Pancreas (tissue), 10 donors: ENCODE measurements at places on chromosomes 12 and 14.

DNA sequence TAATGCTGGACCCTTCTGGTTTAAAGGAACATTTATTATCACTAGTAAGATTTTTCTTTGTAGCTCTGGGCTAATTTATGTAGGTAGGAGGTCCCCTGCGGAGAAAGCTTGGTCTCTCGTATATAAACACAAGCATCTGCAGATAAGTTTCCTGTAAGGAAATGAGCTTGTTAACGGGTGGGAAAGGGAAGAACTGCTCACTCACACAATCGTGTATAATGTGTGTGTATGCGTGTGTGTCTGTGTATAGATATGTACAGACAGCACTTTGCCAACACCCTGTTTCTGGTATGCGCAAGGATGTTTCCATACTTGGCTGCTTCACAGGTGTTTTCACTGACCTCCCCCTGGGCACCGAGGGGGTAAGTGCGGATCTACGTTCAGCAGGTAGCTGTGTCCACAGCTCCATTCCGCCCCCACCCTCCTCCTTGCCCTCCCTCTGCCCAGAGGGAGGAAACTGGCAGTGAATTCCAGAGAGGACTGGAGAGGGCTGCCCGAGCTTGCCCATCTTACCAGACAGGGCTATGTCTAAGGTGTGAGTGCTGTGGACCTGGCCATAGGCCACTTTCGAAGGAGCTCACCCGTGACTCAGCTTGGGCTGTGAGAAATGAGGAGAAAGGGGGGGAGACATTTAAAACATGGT is 65.2 kb downstream of the NINJ2 start:
- no peak overlapping the region for H3K27ac ChIP-seq
- DNase-seq: no peak
- H3K4me1 ChIP-seq: no peaks in the 10 kb centered on the region

- DNase-seq: no peak
- H3K27me3 ChIP-seq: no peaks in the 10 kb centered on the region
- H3K4me3 ChIP-seq: no peak overlapping the region
- no peaks in the 10 kb centered on the region for H3K4me1 ChIP-seq
- H3K27ac ChIP-seq: no peak overlapping the region
These were observed 49.4 kb downstream of the SLC15A5 start for GRCh38 chr12:16228067-16228466.

DNA sequence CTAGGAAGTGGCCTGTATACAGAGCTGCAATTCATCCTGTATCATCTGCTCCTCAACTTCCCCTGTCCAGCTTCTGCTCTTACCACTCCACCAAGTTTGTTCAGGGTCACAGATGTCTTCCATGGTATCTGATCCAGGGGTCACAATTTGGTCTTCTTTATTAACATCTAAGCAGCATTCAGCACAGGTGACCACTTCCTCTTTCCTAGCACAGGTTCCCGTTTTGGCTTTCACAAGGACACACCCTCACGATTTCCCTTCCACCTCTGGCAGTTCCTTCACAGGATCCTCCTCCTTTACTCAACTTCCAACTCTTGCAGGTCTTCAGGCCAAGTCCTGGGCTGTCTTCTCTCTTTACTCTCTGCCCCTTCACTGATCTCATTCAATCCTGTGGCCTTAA is 93.6 kb downstream of the TTC7B start:
- no peaks in the 10 kb centered on the region for H3K36me3 ChIP-seq
- no peaks in the 10 kb centered on the region for H3K27me3 ChIP-seq
- H3K4me3 ChIP-seq: no peak overlapping the region
- no peak overlapping the region for H3K27ac ChIP-seq
- no peaks in the 10 kb centered on the region for H3K4me1 ChIP-seq

DNA sequence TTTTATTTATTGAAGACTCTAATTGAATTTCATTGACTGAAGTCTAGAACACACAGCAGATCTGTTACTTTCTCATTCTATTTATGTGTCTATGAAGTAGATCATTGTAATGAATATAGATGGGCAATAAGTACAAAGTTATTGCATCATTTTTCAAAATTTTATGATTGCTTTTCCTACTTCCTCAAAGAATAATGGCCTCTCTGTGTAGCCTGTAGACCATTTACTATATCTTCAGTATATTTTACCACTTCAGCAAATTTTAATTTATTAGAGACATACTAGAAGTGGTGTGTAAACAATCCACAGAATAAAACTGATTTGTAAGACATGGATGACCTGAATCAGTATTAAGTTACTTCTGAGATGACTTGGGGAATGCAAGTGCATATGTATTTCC is 291.7 kb upstream of the FAR2 start:
- H3K4me3 ChIP-seq: no peak overlapping the region
- H3K36me3 ChIP-seq: no peaks in the 10 kb centered on the region
- H3K27me3 ChIP-seq: no peaks in the 10 kb centered on the region
- H3K4me1 ChIP-seq: no peaks in the 10 kb centered on the region

- no peaks in the 10 kb centered on the region for H3K36me3 ChIP-seq
- H3K4me1 ChIP-seq: no peaks in the 10 kb centered on the region
- H3K4me3 ChIP-seq: no peak overlapping the region
- H3K27me3 ChIP-seq: no peaks in the 10 kb centered on the region
These were observed 109.2 kb downstream of the ATXN7L3B start for GRCh38 chr12:74646831-74647230.

- H3K27ac ChIP-seq: no peak overlapping the region
- H3K27me3 ChIP-seq: no peaks in the 10 kb centered on the region
- H3K4me3 ChIP-seq: no peak overlapping the region
- peaks cover 5% of the 10 kb centered on the region for H3K36me3 ChIP-seq
These were observed 72.3 kb upstream of the GPR68 start for GRCh38 chr14:91316761-91317160.

- H3K27me3 ChIP-seq: no peaks in the 10 kb centered on the region
- H3K4me1 ChIP-seq: no peaks in the 10 kb centered on the region
- no peak for DNase-seq
- no peaks in the 10 kb centered on the region for H3K36me3 ChIP-seq
- no peak overlapping the region for H3K27ac ChIP-seq
- no peak overlapping the region for H3K4me3 ChIP-seq
These were observed 13.4 kb downstream of the AKAP5 start for GRCh38 chr14:64478634-64479250.

- no peak for DNase-seq
- no peak overlapping the region for H3K27ac ChIP-seq
- no peaks in the 10 kb centered on the region for H3K27me3 ChIP-seq
These were observed 200.9 kb downstream of the RPAP3 start for GRCh38 chr12:47504775-47505446.

GRCh38 chr12:25500651-25501050 is 52.4 kb downstream of the LMNTD1 start:
- no peak overlapping the region for H3K27ac ChIP-seq
- no peaks in the 10 kb centered on the region for H3K27me3 ChIP-seq
- H3K4me1 ChIP-seq: no peaks in the 10 kb centered on the region
- H3K36me3 ChIP-seq: no peaks in the 10 kb centered on the region
- no peak overlapping the region for H3K4me3 ChIP-seq
- DNase-seq: no peak

- no peak for DNase-seq
- H3K36me3 ChIP-seq: no peaks in the 10 kb centered on the region
- H3K4me1 ChIP-seq: no peaks in the 10 kb centered on the region
- H3K4me3 ChIP-seq: no peak overlapping the region
These were observed 74.2 kb downstream of the PPM1H start for GRCh38 chr12:62860501-62861411.

DNA sequence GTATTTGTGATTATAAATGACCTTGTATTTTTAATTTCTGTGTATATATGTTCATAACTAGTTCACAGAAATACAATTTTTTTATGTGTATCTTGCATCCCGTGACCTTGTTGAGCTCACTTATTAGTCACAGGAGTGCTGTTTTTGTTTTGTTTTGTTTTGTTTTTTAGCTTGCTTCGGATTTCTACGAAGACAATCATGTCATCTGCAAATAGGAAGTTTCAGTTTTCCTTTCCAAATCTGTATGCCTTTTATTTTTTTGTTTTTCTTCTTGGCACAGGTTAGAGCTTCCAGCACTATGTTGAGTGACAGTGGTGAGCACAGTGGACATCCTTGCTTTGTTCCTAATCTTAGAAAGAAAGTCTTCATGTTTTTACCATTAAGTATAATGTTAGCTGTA is 229.2 kb upstream of the GARIN6 start:
- H3K36me3 ChIP-seq: no peaks in the 10 kb centered on the region
- DNase-seq: no peak
- H3K4me3 ChIP-seq: no peak overlapping the region

DNA sequence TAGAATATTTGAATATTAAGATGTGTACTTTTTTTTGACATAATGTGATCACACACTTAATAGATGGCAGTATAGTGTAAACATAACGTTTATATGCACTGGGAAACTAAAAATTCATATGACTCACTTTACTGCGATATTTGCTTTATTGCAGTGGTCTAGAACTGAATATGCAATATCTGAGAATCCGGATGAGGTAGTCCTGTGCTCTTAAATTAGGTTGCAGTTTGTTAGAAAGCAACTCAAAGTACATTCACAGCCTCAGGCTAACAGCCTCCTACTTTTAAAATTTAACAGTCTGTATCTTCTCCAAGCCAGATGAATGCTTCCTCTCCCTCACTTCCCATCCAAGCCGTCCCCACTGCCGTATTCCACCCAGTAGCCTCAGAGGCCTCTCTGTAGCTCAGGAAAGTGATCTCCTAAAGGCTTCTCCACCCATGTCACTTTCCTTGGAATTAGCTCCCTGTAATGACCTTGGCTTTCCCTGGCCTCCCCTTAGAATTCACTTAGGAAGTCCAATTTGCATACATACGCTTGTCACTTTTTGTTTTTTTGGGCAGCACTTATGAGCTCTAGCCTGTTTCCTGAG is 43.7 kb downstream of the TESPA1 start:
- no peaks in the 10 kb centered on the region for H3K36me3 ChIP-seq
- DNase-seq: no peak
- no peaks in the 10 kb centered on the region for H3K4me1 ChIP-seq
- H3K4me3 ChIP-seq: no peak overlapping the region
- no peaks in the 10 kb centered on the region for H3K27me3 ChIP-seq

- H3K27ac ChIP-seq: no peak overlapping the region
- no peak overlapping the region for H3K4me3 ChIP-seq
- no peaks in the 10 kb centered on the region for H3K27me3 ChIP-seq
- no peaks in the 10 kb centered on the region for H3K4me1 ChIP-seq
- no peaks in the 10 kb centered on the region for H3K36me3 ChIP-seq
These were observed 57.1 kb downstream of the STON2 start for GRCh38 chr14:81342850-81343580.

- no peak for DNase-seq
- H3K27ac ChIP-seq: no peak overlapping the region
- H3K36me3 ChIP-seq: no peaks in the 10 kb centered on the region
- H3K27me3 ChIP-seq: no peaks in the 10 kb centered on the region
These were observed 137.4 kb upstream of the C14orf180 start for GRCh38 chr14:104442107-104442551.

DNA sequence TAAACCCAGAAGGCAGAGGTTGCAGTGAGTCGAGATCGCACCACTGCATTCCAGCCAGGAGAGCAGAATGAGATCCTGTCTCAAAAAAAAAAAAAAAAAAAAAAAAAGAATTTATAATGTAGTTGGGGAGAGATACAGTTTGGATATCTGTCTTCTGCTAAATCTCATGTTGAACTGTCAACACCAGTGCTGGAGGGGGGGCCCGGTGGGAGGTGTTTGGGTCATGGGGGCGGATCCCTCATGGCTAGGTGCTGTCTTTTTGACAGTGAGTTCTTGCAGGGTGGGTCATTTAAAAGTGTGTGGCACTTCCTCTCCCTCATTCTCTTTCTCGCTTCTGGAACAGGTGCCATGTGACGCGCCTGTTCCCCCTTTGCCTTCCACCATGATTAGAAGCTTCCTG is 32.8 kb downstream of the CLIP1 start:
- H3K27ac ChIP-seq: no peak overlapping the region
- no peak for DNase-seq
- H3K4me1 ChIP-seq: no peaks in the 10 kb centered on the region
- H3K4me3 ChIP-seq: no peak overlapping the region

GRCh38 chr12:93758801-93759373 is 81.7 kb downstream of the CRADD start:
- no peak overlapping the region for H3K27ac ChIP-seq
- H3K36me3 ChIP-seq: no peaks in the 10 kb centered on the region
- peaks cover 15% of the 10 kb centered on the region for H3K4me1 ChIP-seq
- H3K27me3 ChIP-seq: no peaks in the 10 kb centered on the region
- DNase-seq: no peak
- H3K4me3 ChIP-seq: no peak overlapping the region

- DNase-seq: no peak
- no peak overlapping the region for H3K27ac ChIP-seq
- no peaks in the 10 kb centered on the region for H3K36me3 ChIP-seq
- H3K27me3 ChIP-seq: no peaks in the 10 kb centered on the region
- H3K4me1 ChIP-seq: no peaks in the 10 kb centered on the region
- no peak overlapping the region for H3K4me3 ChIP-seq
These were observed 19.4 kb downstream of the EGLN3 start for GRCh38 chr14:33931461-33931860.

- no peak overlapping the region for H3K4me3 ChIP-seq
- H3K27me3 ChIP-seq: no peaks in the 10 kb centered on the region
- no peak overlapping the region for H3K27ac ChIP-seq
- no peaks in the 10 kb centered on the region for H3K36me3 ChIP-seq
- DNase-seq: no peak
These were observed 32.3 kb upstream of the EAPP start for GRCh38 chr14:34571771-34572170.

DNA sequence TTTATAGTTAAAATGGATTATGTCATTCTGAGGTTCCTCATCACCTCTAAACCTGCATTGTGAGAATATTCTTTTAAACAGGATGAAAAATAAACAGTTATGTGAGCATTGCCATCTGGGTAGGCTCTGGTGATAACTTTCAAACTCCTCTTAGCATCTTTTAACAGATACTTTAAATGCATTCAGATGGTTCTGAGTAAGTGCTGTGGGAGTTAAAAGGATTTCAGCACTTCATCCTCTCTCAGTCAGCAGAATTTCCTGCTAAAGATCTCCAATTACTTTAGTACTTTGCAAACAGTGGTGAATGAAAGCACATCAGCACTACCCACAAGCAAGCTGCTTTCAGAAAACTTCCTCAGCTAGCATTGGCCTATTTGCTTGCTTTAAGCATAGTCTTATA is 59.3 kb upstream of the TMTC1 start:
- H3K4me3 ChIP-seq: no peak overlapping the region
- no peaks in the 10 kb centered on the region for H3K4me1 ChIP-seq
- no peak overlapping the region for H3K27ac ChIP-seq
- no peak for DNase-seq

GRCh38 chr14:99606359-99606758 is 2.4 kb upstream of the CCDC85C start:
- H3K27ac ChIP-seq: no peak overlapping the region
- H3K4me1 ChIP-seq: peaks cover 7% of the 10 kb centered on the region
- DNase-seq: no peak
- H3K4me3 ChIP-seq: no peak overlapping the region

DNA sequence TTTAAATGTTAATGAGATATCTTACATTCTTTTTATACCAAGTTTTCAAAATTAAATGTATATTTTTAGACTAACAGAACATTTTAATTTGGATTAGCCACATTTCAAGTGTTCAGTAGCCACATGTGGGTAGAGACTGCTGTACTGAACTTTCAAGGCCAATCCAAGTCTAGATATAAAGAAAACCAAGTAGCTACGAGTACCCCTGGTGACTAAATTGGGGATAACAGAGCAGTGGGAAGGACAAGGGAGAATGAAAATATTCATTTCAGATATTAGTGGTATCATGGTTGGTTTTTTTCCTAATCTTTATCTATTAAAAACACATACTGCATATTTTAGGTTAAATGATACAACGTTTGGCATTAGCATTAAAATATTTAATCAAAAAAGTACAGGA is 69.4 kb upstream of the RHOJ start:
- no peaks in the 10 kb centered on the region for H3K36me3 ChIP-seq
- H3K4me1 ChIP-seq: no peaks in the 10 kb centered on the region
- no peak for DNase-seq
- H3K27me3 ChIP-seq: no peaks in the 10 kb centered on the region

- no peaks in the 10 kb centered on the region for H3K27me3 ChIP-seq
- H3K4me1 ChIP-seq: no peaks in the 10 kb centered on the region
- H3K4me3 ChIP-seq: no peak overlapping the region
- H3K27ac ChIP-seq: no peak overlapping the region
- DNase-seq: no peak
These were observed 158.0 kb downstream of the KCNK10 start for GRCh38 chr14:88164906-88165534.
